AG09309 (cell line): ENCODE measurements at places on chromosomes 2 and 18.

DNA sequence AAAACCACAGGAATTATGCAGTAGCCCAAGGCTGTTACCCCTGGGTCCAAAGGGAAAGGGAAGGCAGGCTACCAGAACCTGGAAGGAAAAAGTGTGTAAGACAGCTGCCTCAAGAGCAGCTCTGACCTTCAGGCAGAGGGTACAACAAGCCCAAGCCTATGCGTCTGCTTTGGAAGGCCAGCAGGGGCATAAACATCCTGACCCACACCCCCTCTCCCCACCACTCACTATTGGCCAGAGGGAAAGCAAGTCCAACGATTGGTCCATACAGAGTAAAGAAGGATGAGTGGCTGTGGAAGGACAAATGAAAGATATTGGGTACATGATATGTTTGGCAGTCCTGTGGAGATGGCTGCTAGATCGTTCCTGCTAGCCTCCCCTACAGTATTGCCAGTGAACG is 227.6 kb upstream of the HNRNPA3 start:
- DNase-seq: no peak

GRCh38 chr2:479031-479430 is 191.1 kb upstream of the ALKAL2 start:
- no peak for DNase-seq

DNA sequence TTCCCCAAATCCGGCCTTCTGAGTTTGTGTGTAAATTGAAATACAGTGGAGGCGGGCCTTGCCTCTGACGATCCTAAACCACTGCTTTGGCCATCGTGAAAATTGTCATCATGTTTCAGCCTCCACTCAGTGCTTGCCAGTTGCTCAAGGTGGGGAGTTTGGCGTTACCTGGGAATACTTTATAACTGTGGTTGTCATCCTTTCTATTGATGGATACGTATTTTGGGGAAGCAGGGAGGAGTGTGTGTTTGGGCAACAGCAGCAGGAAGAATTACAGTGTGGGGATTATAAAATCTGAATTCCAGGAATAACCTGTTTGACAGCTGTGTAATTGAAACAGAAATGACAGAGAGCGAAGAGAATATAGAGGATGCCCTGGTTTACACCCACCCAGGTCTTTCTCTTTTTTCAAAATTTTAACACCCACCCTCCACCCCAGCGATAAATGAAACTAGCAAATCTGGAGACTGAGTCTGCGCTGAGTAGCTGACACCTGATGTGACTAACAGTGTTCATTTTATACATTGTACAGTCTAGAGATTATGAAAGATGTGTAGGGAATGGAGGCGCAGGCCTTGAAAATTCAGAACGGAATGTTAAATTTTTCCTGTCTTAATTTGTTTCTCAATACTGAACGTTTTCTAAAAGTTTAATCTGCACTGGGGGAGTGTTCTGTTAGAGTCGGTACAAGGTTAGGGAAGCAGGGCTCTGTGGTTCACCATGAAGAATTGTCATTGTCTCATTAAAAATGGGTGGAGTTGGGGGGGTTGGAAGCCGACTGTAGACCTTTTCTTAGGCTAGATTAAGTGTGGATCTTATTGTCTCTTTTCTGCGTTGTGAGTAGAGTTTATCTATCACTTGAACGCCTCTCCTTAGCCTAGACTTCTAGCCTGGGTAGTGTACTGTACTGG is 1.6 kb downstream of the MAP4K4 start:
- no peak for DNase-seq

DNA sequence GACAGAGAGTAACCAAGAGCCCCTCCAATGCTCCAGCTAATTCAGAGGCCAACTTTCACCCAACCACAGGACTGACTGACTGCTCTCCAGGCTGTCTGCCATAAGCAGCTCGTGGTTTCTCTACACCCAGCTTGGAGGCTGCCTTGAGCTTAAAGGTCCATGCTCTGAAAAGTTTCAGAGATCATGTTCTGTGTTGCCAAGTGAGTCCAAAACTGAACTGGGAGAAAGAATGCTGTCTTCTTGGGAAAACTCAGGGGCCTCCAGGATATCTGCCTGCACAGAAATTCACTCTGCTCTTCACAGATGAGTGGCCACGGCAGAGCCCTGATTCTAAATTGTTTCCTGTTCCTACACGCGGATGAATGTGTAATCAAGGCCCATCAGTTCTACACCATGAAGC is 51.1 kb downstream of the LPIN2 start:
- no peak for DNase-seq

DNA sequence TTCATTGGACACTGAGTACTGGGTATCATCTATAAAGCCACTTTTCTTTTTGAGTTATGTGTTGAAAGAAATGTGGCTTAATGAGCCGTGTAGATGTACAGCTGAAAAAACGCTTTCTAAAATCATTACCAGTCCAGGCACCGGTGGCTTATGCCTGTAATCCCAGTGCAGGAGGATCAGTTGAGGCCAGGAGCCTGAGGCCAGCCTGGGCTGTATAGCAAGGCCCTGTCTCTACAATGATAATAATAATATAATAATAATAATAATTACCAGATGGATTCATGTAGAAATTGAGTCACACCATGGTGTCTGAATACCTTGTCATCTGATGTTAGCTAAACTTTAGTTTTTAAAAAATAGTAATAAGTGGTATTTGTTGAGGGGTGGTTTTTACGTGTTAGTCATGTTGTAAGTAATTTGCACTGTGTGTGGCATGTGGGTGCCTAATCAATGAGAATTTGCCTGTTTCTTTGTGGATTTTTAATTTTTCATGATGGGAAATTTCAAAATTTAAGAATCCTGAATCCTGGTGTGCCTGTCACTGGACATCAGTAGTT is 30.1 kb downstream of the NCK2 start:
- no peak for DNase-seq

GRCh38 chr2:109168716-109169115 is 39.7 kb downstream of the SH3RF3 start:
- no peak for DNase-seq

GRCh38 chr2:851078-851477 is 99.6 kb upstream of the SNTG2 start:
- DNase-seq: no peak

DNA sequence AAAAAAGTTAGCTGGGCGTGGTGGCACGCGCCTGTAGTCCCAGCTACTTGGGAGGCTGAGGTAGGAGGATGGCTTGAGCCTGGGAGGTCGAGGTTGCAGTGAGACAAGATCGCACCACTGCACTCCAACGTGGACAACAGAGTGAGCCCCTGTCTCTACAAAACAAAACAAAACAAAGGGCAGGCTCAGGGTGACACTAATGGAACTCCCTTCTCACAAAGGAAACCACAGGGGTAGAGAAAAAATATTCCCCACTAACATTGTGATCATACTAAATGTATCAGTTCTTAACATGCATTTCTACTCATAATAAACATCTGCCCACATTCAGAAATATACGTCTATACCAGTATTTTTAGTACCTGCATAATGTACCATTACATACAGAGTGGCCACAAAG is 21.1 kb downstream of the STAM2 start:
- no peak for DNase-seq

GRCh38 chr2:216571909-216572513 is 61.2 kb upstream of the IGFBP2 start:
- DNase-seq: no peak

- peak; percentile 11 for DNase-seq
Observed at GRCh38 chr2:175251425-175252041, 70.0 kb upstream of the ATP5MC3 start.

DNA sequence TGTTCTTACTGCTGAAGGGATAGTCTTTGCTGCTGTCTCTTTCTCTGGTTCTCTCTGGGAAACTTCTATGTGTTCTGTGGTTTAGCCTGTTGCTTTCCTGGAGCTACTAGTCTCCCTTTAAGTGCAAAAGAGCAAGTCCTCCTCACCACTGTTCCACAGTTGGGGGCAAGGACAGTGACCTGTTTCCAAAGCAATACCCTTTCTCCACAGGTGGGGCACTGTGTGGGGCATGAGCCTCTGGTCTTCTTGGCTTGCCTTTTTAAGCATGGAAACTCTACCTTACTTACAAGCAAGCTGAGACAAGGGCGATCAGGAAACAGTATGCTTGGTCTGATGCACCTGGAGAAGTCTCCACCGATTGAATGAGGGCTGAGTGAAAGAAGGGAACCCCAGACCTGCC is 156.7 kb downstream of the CPS1 start:
- no peak for DNase-seq

GRCh38 chr2:135162786-135163185 is 110.7 kb downstream of the RAB3GAP1 start:
- no peak for DNase-seq

- no peak for DNase-seq
Observed at GRCh38 chr2:17104454-17104853, 413.8 kb downstream of the RAD51AP2 start.

- no peak for DNase-seq
Observed at GRCh38 chr2:71812736-71813135, 334.9 kb downstream of the CYP26B1 start.

- DNase-seq: no peak
Observed at GRCh38 chr18:8703781-8704301, 1.5 kb upstream of the MTCL1 start.

DNA sequence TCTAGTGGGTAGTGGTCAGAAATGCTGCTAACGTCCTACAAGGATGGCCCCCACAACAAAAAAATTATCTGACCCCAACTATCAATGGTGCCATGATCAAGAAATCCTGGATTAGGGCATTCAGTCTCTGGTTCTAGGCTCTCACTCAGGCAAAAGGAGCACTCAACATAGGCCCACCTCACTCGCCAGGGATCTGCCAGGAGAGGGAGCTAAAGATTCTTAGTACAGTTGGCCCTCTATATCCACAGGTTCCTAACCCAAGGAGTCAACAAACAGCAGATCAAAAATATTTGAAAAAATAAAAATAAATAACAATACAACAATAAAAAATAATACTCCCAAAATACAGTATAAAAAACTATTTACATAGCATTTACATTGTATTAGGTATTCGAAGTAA is 10.0 kb downstream of the SLC4A5 start:
- peak; percentile 0 for DNase-seq

- DNase-seq: no peak
Observed at GRCh38 chr18:5311301-5311989, 15.9 kb upstream of the ZBTB14 start.

DNA sequence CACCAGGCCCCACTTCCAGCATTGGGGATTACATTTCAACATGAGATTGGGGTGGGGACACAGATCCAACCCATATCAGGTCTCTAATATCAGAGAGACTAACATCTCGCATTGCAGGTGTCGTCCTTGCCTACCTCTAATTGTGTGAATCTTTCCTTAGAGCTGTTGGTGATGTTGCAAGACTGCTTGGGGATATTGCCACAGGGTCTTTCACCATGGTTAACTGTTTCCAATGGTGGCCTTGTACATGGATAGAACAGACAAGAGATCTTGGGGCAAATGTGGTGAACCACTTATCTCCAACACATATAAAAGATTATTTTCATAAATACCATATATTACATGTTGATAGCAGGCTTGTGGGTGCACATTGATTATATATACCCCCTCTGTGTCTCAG is 270.3 kb upstream of the LINC00305 start:
- no peak for DNase-seq

GRCh38 chr18:44245019-44245418 is 435.7 kb upstream of the SETBP1 start:
- no peak for DNase-seq

- DNase-seq: no peak
Observed at GRCh38 chr18:402129-402528, 98.4 kb downstream of the COLEC12 start.

DNA sequence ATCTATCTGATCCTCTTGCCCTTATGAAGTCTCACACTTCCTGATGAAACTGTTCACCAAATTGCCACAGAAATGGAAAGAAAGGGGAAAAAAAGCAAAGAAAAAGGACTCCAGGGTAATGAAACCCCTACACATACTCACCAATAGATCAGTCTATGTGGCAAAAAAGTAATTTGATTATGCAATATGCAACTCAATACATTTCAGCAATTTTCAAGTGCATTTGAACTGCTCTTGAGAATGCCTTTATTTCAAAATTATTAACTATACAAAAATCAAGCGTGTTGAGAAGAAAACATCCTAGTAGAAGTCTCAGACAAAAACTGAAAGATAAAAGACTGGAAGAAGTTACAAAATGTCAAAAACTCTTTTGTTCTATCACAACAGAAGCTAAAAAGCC is 32.2 kb upstream of the PTPN4 start:
- DNase-seq: no peak

GRCh38 chr2:107730898-107731297 is 95.8 kb upstream of the RGPD4 start:
- no peak for DNase-seq

DNA sequence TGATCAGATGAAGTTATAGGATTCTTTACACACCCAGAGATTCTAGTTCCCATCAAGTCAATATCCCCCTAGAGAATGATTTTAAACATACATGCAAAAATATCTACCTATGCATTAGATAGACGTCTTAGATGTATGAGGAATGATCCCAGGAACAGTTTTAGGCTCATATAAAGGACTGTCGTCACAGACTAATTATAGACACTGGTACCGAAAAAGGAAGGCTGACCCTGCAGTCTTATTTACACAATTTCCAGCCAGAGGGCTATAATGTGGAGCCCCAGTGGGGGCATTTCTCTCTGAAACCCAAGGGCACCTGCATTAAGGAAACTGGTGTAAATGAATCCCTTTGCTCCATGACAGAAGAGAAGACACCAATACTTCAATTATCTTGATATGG is 170.4 kb downstream of the ZNF521 start:
- no peak for DNase-seq

DNA sequence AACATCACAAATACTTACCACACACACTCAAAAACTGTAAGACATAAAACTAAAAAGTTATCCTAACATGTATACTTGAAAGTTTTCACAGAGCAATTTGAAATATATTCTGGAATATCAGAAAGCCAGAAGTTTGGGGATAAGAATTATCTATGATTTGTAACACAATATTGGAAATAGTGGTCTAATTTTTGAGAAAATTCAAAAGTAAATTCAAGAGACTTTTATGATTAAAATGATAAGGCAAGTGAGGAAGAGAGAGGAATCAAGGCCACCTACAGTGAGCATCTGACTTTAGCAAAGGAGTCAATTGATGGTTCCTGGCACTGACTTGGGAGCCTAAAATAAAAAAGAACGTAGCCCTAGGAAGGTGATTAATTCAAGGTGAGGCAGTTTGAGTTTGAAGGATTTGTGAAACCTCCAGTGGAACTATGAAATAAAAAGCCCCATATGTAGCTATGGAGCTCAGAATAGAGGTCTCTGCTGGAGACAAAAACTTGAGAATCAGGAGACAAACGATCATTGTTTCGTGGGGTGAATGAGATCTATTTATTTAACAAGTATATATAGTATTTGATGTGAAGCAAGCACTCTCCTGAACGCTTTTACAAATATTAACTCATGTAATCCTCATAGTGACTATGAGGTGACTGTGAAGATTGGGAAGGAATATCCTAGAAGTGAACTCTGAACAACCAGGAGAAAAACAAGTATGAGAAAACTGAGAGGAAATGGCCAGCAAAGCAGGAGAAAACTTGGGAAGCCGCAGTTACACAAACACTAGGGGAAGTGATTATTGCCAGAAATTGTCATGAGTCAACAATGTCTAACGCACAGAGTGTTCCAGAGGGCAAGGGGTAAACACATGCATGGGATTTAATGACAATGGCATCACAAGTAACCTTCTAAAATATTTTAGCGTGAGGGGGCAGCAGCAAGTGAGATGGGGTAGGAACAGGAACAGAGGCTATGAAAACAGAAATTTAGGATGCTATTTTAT is 12.8 kb downstream of the TFPI start:
- peak; percentile 72 for DNase-seq
